ENCODE measurements at places on chromosomes 12 and 14.

GRCh38 chr14:100469632-100470522 lies 117.3 kb downstream of the BEGAIN start:
- no peak for DNase-seq

- DNase-seq = no peak
These were observed 97.3 kb upstream of the BCL2L14 start for GRCh38 chr12:11973396-11973795.

GRCh38 chr12:64894827-64895475 lies 70.5 kb downstream of the TBC1D30 start:
- DNase-seq = no peak

DNA sequence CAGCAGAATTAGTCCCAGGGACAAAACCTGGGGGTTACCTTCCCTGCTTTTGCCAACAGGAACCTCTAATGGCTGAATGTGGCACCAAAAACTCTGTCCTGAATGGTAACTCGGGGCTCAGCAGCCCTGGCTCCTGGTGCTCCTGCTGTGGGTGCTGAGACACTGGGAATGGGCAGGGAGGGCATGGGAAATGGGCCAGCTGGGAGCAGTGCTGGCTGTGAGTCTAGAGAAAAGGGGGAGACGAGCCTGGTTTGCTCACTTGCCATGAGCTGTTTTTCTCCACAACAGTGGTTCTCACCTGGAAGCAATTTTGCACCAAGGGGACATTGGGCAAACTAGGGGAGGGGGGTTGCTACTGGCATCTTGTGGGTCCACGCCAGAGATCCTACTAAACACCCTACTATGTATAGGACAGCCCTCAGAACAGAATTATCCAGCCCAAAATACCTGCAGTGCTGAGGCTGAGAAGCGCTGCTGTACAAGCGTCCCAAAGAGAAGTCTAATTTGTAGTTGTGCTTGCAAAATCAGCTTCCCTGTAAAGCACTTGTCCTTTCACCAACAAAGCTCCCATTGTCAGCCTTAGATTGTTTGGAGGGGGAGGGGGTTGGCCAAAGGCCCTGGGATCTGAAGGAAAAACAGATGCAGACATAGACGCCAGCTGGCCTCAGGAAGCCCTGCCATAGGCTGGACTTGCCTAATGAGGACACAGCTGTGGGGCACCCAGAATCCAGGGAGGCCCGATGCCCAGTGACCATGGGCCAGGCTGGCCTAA lies 3.6 kb downstream of the LRRC74A start:
- DNase-seq = no peak

- DNase-seq = no peak
These were observed 19.2 kb downstream of the IL26 start for GRCh38 chr12:68206446-68206845.

GRCh38 chr12:119071638-119072231 lies 90.4 kb downstream of the SRRM4 start:
- no peak for DNase-seq

GRCh38 chr14:23164250-23164649 lies 19.2 kb downstream of the SLC7A8 start:
- no peak for DNase-seq

DNA sequence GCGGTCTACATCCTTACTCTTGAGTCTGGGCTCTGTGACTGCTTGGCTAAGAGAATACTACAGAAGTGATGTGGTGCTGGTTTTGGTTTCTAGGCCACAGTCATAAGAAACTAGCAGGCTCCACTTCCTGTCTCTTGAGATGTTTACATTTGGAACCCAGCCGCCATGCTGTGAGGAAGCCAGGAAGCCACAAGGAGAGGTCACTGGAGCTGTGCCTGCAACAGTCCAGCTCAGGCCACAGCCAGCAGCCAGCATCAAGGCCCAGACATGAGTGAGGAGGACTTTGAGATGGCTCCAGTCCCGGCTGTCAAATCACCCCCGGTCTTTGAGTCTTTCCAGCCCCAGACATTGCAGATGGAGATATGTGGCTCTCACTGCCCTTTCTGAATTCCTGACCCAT lies 12.9 kb upstream of the FAM181A start:
- no peak for DNase-seq

- no peak for DNase-seq
These were observed 14.1 kb downstream of the GPX2 start for GRCh38 chr14:64928239-64929013.

DNA sequence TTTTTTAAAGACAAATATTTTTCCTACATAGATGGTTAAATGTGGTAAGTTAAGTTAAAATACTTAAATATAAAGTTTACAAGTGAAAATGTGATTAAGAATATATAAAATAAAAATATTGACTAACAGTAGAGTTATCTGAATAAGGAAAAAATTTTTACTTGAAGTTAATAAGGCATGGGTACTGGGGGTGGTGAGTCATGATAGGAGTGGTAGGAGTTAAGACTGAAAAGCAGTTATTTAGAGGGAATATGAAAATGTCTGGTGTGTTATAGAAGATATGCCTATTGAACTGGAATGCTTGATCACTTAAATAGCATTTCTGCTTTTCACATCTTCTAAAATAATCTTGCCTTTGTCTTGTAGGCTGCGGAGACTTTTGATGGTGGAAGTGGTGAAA lies 68.7 kb downstream of the CCDC91 start:
- DNase-seq = no peak
